Upper lobe of left lung (tissue), 6 donors: ENCODE measurements at places on chromosomes 6 and 20. TPM values are rescaled to one million over a fixed set of nuclear protein-coding genes. Genes with fewer than 3 reads are reported as not detected.

Gene SYCP2
- 13.3 TPM for total RNA-seq

Gene NRN1
- total RNA-seq = 25.6 TPM

Gene ZSWIM1
- total RNA-seq = 4.2 TPM

- H3K4me3 ChIP-seq = no peak overlapping the region
- no peaks in the 10 kb centered on the region for H3K4me1 ChIP-seq
- no peak overlapping the region for H3K27ac ChIP-seq
- H3K36me3 ChIP-seq = no peaks in the 10 kb centered on the region
These were observed 239.6 kb downstream of the CDKAL1 start for GRCh38 chr6:20773822-20774221.

GRCh38 chr6:43703512-43704429 is 16.2 kb upstream of the MRPS18A start:
- no peaks in the 10 kb centered on the region for H3K27me3 ChIP-seq
- H3K36me3 ChIP-seq = no peaks in the 10 kb centered on the region
- no peak for DNase-seq
- H3K4me1 ChIP-seq = peaks cover 66% of the 10 kb centered on the region

DNA sequence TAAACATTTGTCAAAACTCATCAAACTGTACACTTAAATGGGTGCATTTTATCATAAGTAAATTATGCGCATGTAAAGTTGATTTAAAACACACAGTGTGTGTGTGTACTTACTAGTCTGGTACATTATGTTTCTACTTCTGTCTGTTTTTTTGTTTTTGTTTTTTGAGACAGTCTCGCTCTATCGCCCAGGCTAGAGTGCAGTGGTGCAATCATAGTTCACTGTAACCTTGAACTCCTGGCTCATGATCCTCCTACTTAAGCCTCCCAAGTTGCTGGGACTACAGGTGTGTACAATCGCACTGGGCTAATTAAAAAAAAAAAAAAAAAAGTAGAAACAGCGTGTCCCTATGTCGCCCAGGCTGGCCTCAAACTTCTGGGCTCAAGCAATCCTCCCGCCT is 23.0 kb upstream of the FKBP5 start:
- no peak overlapping the region for H3K4me3 ChIP-seq
- H3K4me1 ChIP-seq = no peaks in the 10 kb centered on the region
- no peaks in the 10 kb centered on the region for H3K27me3 ChIP-seq
- no peak for DNase-seq
- H3K27ac ChIP-seq = no peak overlapping the region
- H3K36me3 ChIP-seq = no peaks in the 10 kb centered on the region

DNA sequence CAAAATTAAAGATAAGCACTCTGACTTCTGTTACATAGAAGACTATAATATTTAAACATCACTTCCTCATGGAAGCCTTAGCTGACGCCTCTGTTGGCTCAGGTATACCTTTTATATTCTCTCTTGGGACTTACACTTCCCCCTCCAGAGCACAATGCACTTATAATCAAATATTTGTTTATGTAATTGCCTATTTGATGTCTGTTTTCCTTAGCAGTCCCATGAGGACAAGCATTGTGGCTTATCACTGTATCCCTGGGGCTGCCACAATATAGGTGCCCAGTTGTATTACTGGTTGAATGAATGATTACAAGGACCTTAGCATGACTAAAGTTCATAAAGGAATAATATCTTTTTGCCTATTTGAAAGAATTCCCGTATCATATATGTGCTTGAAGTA is 186.7 kb upstream of the VGLL2 start:
- no peaks in the 10 kb centered on the region for H3K36me3 ChIP-seq
- no peak for DNase-seq
- no peak overlapping the region for H3K4me3 ChIP-seq
- no peaks in the 10 kb centered on the region for H3K4me1 ChIP-seq
- no peak overlapping the region for H3K27ac ChIP-seq

- no peak for DNase-seq
- no peak overlapping the region for H3K4me3 ChIP-seq
- H3K27ac ChIP-seq = no peak overlapping the region
- H3K4me1 ChIP-seq = peaks cover 4% of the 10 kb centered on the region
- no peaks in the 10 kb centered on the region for H3K27me3 ChIP-seq
These were observed 254.7 kb downstream of the GMPR start for GRCh38 chr6:16493112-16493511.

DNA sequence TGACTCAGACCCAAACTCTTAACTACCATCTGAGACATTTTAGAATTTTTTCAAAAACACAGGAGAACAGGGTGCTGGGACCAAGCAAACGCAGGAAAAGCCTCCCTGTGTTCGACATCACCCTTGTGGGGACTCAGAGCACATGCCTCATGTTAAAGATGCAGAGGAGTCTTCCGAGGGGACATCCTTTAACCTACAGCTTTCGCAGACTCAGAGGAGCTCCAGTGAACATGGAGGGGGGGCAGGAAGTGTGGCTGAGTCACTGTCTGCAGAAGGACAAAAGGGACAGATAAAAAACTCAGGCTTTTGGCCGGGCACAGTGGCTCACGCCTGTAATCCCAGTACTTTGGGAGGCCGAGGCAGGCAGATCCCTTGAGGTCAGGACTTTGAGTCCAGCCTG is 15.1 kb downstream of the BMP7 start:
- H3K36me3 ChIP-seq = no peaks in the 10 kb centered on the region
- no peaks in the 10 kb centered on the region for H3K4me1 ChIP-seq
- H3K4me3 ChIP-seq = no peak overlapping the region
- no peaks in the 10 kb centered on the region for H3K27me3 ChIP-seq
- no peak for DNase-seq
- no peak overlapping the region for H3K27ac ChIP-seq
